ENCODE measurements at places on chromosomes 5 and 9. TPM values are rescaled to one million over a fixed set of nuclear protein-coding genes. Genes with fewer than 3 reads are reported as not detected.

DNA sequence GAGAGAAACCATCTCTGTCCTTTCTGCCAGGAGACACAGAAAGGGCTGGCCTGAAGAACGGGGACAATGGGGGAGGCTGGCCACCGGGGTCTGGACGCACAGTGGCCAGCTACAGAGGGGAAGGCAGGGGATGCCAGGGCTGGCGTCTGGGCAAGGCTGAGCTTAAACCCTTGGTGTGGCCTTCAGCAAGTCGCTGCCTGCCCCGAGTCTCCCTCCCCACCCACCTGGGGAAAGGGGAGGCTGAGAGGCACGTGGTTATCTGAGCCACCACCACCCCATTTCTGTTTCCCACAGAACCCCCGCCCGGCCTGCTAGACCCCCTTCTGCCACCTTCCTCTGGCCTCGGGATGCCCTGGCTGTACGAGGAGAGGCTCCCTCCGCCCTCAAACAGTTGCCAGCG is 115.3 kb downstream of the VAV2 start:
- no peak for DNase-seq

DNA sequence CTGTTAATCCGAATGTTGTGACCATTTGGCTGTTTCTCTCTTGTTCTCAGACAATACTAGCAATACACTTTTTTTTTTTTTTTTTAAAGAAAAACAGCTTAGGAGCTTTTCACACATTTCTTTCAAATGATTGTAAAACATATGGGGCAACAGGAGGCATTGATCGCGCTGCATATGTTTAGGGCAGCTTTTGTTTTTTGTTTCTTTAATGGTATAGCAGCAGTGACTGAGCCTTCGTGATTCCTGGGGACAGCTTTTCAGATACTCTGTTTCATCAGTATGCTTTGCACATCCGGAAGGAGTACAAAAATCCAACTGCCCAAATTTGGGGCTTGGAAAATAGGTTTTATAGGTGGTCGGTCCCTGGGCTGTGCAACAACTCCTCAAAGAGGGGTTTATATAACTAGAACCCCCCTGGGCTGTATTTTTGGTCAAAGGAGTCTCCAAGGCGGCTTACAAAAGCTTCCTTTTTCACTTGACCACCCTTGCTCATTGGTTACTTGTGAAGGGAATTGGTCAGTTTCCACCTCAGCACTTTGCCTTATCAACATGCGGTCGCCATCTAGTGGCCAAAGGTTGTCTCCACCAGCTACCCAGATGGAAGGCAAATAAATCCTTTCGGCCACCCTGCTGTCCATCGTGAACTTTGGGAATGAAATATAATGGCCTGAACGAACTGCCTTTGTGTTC is 91.8 kb downstream of the PDE6A start:
- DNase-seq, result peak; percentile 52

DNA sequence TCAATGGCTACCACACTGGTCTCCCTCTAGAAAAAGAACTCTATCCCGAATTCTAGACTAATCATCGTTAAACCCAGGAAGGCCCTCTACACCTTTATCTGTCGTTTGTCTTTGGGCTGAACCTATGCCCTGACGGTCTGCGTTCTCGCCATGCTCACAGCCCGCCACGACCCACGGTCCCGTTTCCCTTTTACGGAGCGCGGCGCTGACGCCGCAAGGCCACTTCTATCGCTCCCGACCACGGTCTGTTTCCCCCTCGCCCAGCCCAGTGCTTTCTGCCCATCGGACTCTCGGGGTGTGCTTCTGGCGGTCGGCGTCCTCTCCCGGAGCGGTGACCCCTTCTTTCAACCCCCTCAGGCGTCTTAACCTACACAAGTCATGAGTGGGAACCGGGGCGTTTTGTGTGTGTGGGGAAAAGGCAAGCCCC is 974 bp downstream of the C9orf40 start:
- peak; percentile 66 for DNase-seq

The IFNK gene
- total RNA-seq, result not detected

The ECM2 gene
- total RNA-seq, result not detected

DNA sequence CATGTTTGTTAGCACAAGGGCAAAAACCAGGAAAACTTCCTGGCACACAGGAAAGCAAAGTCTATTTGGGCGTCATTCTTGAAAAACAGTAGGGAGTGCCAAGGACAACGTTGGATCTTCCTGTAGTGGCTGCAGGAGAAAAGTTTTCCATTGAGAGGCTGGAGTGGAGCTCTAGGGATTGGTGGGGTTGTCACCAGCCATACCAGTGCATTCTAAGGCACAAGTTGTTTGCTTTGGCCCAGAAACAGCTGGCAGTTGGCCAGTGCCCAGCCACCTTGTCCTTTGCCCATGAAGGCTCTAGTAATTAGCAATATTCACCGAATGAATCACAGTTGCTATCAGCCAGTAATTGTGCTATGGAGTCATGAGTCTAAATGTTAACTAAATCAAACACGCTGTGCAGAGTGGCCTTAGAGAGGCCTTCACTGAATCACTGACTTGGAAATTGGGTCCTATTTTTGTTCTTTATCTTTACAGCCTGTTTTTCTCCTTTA is 26.4 kb downstream of the TNFSF15 start:
- DNase-seq, result no peak
